Liver (tissue), 10 donors: ENCODE measurements at places on chromosomes 16 and 17. TPM values are rescaled to one million over a fixed set of nuclear protein-coding genes. Genes with fewer than 3 reads are reported as not detected.

DNA sequence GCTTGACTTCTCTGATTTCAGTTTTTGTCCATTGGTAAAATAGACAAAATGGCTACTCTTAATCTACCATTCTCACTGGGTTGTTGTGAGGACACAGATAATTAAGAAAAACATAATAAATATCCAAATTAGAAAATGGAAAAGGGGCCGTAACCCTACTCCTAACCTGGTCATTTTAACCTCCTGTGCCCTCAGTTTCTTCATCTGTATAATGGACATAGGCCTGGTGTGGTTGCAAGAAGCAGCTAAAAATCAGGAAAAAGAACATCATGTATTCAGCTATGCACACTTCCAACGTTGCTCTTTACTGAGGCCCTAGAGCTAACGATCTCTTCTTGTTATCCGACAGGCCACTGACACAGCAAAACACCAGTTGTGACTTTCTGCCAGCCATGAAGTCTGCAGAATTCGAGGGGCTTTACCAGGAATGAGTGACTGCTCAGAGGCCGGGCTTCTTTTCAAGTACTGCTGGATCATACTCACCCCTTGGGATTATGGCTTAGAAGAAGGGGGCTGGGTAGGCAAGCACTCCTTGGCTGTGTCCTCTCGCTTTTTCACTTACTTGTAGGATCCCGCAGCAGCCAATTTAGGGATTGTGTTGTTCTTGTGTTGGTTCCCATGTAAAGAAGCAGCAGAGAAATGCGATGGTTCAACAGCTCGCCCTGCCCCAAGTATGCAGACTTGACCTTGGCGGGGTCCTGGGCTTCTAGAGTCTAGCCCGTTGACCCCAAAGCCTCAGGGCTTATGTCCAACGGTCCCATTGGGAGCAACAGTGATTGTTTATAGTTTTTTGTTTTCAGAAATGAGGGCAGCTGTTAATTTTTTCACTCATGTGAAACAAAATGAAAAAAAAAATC, 20.9 kb downstream of the LDAF1 start:
- H3K27me3 ChIP-seq, result no peaks in the 10 kb centered on the region
- peaks cover 2% of the 10 kb centered on the region for H3K36me3 ChIP-seq

GRCh38 chr17:27446569-27447301, 9.5 kb upstream of the KSR1 start:
- H3K36me3 ChIP-seq, result no peaks in the 10 kb centered on the region
- no peaks in the 10 kb centered on the region for H3K27me3 ChIP-seq
- no peak for DNase-seq
- no peak overlapping the region for H3K27ac ChIP-seq
- no peaks in the 10 kb centered on the region for H3K4me1 ChIP-seq
- no peak overlapping the region for H3K4me3 ChIP-seq

DNA sequence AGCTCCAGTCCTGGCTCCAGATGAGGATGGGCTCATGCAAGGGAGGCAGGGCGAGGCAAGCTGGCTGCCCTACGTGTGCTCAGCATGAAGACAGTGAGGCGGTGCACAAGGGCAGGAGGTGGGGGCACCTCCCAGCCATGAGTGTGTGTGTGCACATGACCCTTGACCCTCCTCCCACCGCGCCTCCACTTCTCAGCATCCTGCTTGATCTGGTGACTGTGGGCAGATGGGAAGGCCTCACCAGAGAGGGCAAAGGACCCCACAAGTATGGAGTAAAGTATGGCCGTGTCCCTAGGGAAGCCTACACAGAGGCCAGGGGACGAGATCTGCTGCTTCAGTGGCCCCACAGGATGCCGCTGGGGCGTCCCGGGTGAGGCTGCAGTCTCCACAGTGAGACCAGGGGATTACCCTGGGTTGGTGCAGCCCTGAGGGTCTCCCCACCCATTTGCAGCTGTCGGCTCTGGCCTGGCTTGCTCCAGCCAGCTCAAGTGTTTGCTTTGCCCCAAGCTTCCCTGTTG, 7.9 kb upstream of the RNF222 start:
- H3K4me1 ChIP-seq, result no peaks in the 10 kb centered on the region
- no peak overlapping the region for H3K27ac ChIP-seq
- no peak for DNase-seq
- no peak overlapping the region for H3K4me3 ChIP-seq

DNA sequence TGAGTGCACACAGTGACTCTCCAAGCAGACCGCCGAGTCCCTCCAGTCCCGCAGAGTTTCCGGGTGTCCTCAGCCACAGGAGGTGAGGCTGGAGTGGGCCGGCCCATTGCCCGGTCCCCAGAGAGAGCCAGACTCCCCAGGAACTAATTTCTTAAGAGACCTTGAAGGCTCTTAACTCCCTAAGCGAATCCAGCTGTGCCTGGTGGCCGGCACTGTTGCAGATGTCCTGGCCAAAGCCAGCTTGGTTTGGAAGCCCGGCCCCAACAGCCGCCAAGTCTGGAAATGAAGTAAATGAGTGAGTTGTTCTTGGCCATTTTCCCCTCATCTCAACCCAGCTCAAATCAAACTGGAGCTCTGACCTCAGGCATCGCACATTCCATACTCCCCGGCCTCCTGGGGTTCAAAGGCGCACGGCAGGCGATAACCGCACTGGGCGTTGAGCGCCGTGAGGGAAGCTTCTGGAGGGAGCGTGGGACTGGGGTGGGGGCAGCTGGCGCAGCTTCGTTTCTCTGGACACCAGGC, 42.0 kb downstream of the CMIP start:
- H3K27me3 ChIP-seq, result no peaks in the 10 kb centered on the region
- no peak for DNase-seq
- H3K4me1 ChIP-seq, result peaks cover 55% of the 10 kb centered on the region
- no peak overlapping the region for H3K4me3 ChIP-seq

The CDH3 gene
- polyA plus RNA-seq, result not detected
